ENCODE measurements at places on chromosomes 2 and 18.

- no peak for DNase-seq
- H3K27me3 ChIP-seq = peaks cover 4% of the 10 kb centered on the region
- no peaks in the 10 kb centered on the region for H3K36me3 ChIP-seq
- H3K4me3 ChIP-seq = no peak overlapping the region
These were observed 451.0 kb upstream of the SALL3 start for GRCh38 chr18:78528411-78529258.

- peaks cover 2% of the 10 kb centered on the region for H3K4me1 ChIP-seq
- H3K4me3 ChIP-seq = no peak overlapping the region
- DNase-seq = no peak
- no peak overlapping the region for H3K27ac ChIP-seq
- no peaks in the 10 kb centered on the region for H3K36me3 ChIP-seq
These were observed 52.8 kb upstream of the ITGB6 start for GRCh38 chr2:160252900-160253299.

DNA sequence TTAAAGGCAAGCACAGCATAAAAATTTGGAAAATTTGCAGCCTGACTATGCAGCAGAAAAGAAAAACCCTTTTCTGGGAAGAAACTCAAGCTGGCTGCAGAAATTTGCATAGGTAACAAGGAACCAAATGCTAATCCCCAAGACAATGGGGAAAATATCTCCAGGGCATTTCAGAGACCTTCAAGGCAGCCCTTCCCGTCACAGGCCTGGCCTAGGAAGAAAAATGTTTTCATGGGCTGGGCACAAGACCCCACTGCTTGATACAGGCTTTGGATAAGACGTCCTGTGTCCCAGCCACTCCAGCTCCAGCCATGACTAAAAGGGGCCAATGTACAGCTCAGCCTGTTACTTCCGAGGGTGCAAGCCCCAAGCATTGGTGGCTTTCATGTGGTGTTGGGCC is 717.6 kb downstream of the TDRD15 start:
- H3K27me3 ChIP-seq = no peaks in the 10 kb centered on the region
- H3K4me1 ChIP-seq = no peaks in the 10 kb centered on the region
- H3K27ac ChIP-seq = no peak overlapping the region
- no peaks in the 10 kb centered on the region for H3K36me3 ChIP-seq

- H3K4me3 ChIP-seq = peak overlapping the region; percentile 41
- peaks cover 20% of the 10 kb centered on the region for H3K36me3 ChIP-seq
- H3K4me1 ChIP-seq = peaks cover 29% of the 10 kb centered on the region
- DNase-seq = peak; percentile 50
These were observed 117.9 kb downstream of the ARHGAP15 start for GRCh38 chr2:143246815-143247744.

GRCh38 chr2:238330391-238330790 is 10.1 kb downstream of the TRAF3IP1 start:
- H3K27me3 ChIP-seq = no peaks in the 10 kb centered on the region
- DNase-seq = no peak
- no peak overlapping the region for H3K27ac ChIP-seq
- H3K4me1 ChIP-seq = peaks cover under 1% of the 10 kb centered on the region
- peaks cover 71% of the 10 kb centered on the region for H3K36me3 ChIP-seq

All from activated T-cell treated with anti-CD3 and anti-CD28 coated beads, Interleukin-2, amount 50 U/mL, for 24 hours (primary cell).